Suprapubic skin (tissue), 4 donors: ENCODE measurements at places on chromosomes 7 and 10. TPM values are rescaled to one million over a fixed set of nuclear protein-coding genes. Genes with fewer than 3 reads are reported as not detected.

The CPEB3 gene
- 19.2 TPM for total RNA-seq

The CTAGE8 gene
- 4.7 TPM for total RNA-seq

The ZNF727 gene
- 0.76 TPM for total RNA-seq

The LRRC18 gene
- not detected for total RNA-seq

The ACBD7 gene
- not detected for total RNA-seq

The MYPN gene
- total RNA-seq = not detected

The TAS2R4 gene
- 6.0 TPM for total RNA-seq

The RAB18 gene
- 78.1 TPM for total RNA-seq

The GDF2 gene
- total RNA-seq = not detected

The GJD4 gene
- total RNA-seq = 1.2 TPM

The SLC39A12 gene
- total RNA-seq = not detected
